Left renal pelvis (tissue), 4 donors: ENCODE measurements at places on chromosomes 11 and 22. TPM values are rescaled to one million over a fixed set of nuclear protein-coding genes. Genes with fewer than 3 reads are reported as not detected.

DNA sequence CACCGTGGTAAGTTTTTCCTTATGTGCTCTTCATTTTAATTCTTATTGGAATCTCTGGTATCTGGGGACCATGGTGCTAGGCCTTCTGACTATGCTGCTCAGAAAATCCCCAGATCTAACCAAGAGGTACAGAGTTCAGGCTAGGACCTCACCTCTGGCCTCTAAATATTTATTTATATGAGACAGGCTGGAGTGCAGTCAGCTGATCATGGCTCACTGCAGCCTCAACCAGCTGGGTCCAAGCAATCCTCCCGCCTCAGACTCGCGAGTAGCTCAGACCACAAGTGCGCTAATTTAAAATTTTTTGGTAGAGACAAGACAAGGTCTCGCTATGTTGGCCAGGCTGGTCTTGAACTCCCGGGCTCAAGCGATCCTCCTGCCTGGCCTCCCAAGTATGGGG is 38.4 kb downstream of the PKNOX2 start:
- DNase-seq = no peak

- DNase-seq = no peak
Observed at GRCh38 chr11:67466962-67467771, 1.9 kb downstream of the TMEM134 start.

- no peak for DNase-seq
Observed at GRCh38 chr11:123977731-123978347, at the start of gene OR10S1. TSS of gene OR10S1 (minus strand) at chr11:123977781. CDS start at chr11:123977664, 117 bp downstream.

GRCh38 chr11:67120881-67121710 is 2.0 kb downstream of the KDM2A start:
- DNase-seq = no peak

PLEKHA7 gene
- 5.4 TPM for polyA plus RNA-seq

CD248 gene
- 67.5 TPM for polyA plus RNA-seq

DNA sequence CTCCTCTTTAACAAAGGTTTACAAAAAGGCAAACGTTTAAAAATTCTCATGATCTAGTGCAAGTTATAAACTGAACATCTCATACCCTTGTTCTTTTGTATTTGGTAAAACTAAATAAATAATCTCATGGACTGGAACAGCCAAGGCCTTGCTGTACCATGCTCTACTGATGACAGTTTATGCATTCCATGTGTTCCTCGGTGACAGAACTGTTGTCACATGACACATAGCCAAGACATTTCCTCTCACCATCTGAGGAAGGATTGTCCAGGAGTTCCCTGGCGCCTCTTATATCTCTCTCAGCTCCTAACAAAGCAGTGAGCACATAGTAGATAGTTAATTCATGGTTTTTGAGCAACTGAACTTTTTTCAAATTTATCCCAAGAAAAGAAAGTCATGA is 12.6 kb downstream of the CCDC83 start:
- no peak for DNase-seq

MAJIN gene
- 1.3 TPM for polyA plus RNA-seq

PNPLA3 gene
- 1.3 TPM for polyA plus RNA-seq

- no peak for DNase-seq
Observed at GRCh38 chr22:24230911-24231656, 13.8 kb downstream of the GGT5 start.

POGLUT3 gene
- 44.2 TPM for polyA plus RNA-seq

DNA sequence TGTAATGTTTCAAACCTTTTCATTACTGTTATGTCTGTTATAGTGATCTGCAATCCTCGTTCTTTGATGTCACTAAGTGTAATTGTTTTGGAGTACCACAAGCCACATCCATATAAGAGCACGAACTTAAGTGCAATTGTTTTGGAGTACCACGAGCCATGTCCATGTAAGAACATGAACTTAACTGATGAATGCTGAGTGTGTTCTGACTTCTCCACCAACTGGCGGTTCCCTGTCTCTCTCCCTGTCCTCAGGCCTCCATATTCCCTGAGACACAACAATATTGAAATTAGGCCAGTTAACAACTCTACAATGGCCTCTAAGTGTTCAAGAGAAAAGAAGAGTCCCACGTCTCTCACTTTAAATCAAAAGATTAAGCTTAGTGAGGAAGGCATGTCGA is 23.5 kb downstream of the TESMIN start:
- no peak for DNase-seq

DNA sequence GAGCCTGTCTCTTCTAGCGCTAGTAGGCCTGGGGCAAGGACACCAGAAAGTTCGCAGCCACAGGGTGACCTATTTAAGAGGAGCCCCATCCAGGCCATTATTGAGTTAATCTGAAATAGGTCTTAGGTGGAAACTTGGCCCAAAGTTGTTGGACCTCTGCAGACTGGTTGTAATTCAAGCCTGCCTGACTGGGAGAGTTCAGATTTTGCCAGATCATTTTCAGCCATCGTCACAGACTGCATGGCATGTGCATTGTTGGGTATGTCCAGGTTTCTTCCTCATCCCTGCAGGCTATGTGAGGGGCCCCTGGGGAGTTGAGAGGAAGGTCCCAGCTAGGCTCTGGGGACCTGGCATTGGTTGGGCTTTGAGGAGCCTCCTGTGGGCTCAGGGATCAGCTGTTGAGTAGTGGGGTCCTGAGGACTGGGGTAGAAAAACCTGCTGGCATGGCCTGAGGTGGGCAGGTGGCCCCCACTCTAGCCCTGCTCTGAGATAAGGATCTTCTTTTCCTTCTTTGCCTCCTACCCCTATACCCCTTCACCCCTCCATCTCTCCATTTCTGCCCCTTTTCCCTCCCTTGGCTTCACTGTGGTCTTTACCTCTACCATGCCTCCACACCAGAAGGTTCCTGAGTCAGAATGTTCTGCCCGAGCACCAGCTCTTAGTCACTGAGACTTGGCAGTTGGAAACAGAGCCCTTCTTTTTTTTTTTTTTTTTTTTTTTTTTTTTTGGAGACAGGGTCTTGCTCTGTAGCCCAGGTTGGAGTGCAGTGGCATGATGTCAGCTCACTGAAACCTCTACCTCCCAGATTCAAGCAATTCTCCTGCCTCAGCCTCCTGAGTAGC is 112.7 kb downstream of the MORC2 start:
- DNase-seq = no peak

- DNase-seq = no peak
Observed at GRCh38 chr22:44938886-44939285, 70.9 kb downstream of the PHF21B start.

- DNase-seq = no peak
Observed at GRCh38 chr22:22401381-22401780, 107.2 kb downstream of the ZNF280B start.

P2RY2 gene
- polyA plus RNA-seq = 0.84 TPM

OR8D4 gene
- polyA plus RNA-seq = not detected

GRCh38 chr22:46557736-46558480 is 20.5 kb upstream of the CELSR1 start:
- DNase-seq = no peak

GRCh38 chr22:27433099-27433498 is 368.5 kb downstream of the MN1 start:
- DNase-seq = no peak

DNA sequence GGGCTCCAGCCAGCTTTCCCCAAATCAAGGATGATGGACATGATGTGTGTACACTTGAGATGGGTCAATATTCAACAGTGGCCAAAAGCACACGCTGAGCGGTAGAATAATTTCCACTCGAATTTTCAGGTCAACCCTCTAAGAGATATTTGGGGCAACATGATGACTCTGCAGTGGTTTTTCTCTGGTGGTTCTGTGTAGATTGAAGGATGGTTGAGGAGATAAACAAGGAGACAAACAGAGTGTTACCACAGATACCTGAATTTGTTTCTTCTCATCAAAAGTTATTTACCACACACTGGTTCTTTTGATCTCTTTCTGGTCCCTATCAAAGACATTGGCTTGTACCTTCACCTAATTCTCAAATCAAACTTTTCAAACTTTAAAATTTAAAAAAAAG is 242.0 kb downstream of the ETS1 start:
- no peak for DNase-seq

DNA sequence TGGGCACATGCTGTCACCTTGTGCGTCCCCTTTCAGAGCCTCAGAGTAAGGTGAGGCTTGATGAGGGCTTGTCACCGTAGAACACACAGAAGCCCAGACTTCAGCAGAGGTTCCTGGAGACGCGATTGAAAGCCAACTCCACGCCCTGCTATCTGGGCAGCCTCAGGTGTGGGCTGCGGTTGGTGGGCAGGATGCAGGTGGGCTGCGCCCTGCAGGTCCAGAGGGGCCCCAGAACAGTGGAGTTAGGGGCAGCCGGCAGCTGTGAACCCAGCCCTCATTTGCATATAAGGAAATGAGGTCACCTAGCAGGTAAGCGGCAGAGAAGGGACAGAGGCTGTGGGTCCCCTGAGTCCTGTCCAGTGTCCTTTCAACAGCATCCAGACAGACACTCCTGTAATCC is 15.4 kb downstream of the PHLDA2 start:
- DNase-seq = no peak

C11orf97 gene
- not detected for polyA plus RNA-seq

UPK2 gene
- 56.1 TPM for polyA plus RNA-seq

DNA sequence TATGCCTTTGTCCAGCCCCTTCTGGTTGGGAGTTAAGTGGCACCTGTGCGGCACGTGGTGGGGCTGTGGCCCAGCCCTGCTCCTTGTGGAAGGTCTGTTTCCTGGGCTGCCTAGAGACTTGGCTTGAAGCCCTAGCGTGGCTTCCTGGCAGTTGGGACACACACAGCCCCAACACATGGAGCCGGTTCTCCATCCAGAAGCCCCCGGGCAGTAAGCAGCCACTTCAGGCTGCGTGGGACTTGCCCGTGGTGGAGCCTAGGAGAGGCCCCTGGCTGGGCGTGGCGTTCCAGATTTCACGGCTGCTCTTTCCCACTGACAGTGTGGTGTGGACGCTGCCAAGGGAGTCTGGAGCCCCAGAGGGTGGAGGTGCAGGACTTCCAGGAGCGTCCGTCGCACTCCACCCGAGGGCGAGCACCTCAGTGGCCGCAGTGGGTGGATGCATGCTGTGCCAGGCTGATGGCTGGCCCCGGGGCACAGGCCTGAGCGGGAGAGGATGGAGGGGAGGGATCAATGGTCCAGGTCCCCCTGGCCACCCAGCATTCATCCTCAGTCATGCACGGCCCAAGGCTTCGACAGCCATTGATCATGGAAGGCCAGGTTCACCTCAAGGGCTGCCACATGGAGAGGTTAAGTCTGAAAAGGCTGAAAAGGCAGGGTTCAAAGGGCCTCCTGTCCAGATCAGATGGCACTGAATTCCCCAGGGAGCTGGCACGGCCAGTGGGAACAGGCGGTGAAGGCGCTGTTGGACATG is 9.3 kb downstream of the CCND1 start:
- DNase-seq = no peak

- no peak for DNase-seq
Observed at GRCh38 chr11:128627666-128628324, 40.4 kb upstream of the ETS1 start.
